ENCODE measurements at places on chromosomes 6 and 20. TPM values are rescaled to one million over a fixed set of nuclear protein-coding genes. Genes with fewer than 3 reads are reported as not detected.

Gene KHDC1L
- not detected for total RNA-seq

Gene STK38
- 54.7 TPM for total RNA-seq

Gene PERP
- 11.8 TPM for total RNA-seq

Gene FAM83C
- not detected for total RNA-seq

Gene PEX7
- 3.5 TPM for total RNA-seq

Gene TIAM2
- 14.6 TPM for total RNA-seq

Gene CCN5
- not detected for total RNA-seq

Gene EFCAB8
- 0.30 TPM for total RNA-seq

All from activated CD8-positive, alpha-beta memory T cell treated with anti-CD3 and anti-CD28 coated beads, Interleukin-2, amount 10 ng/mL, durations not matched to agents 7 days and 5 days (primary cell).